ENCODE measurements at places on chromosomes 2 and 18. TPM values are rescaled to one million over a fixed set of nuclear protein-coding genes. Genes with fewer than 3 reads are reported as not detected.

GRCh38 chr18:58396966-58397365, 231.9 kb downstream of the ALPK2 start:
- H3K27me3 ChIP-seq: no peaks in the 10 kb centered on the region
- no peak overlapping the region for H3K27ac ChIP-seq
- no peak for DNase-seq
- H3K4me1 ChIP-seq: no peaks in the 10 kb centered on the region

GRCh38 chr2:121260370-121261154, 24.4 kb downstream of the TFCP2L1 start:
- no peaks in the 10 kb centered on the region for H3K27me3 ChIP-seq
- no peak for DNase-seq
- no peaks in the 10 kb centered on the region for H3K4me1 ChIP-seq

DNA sequence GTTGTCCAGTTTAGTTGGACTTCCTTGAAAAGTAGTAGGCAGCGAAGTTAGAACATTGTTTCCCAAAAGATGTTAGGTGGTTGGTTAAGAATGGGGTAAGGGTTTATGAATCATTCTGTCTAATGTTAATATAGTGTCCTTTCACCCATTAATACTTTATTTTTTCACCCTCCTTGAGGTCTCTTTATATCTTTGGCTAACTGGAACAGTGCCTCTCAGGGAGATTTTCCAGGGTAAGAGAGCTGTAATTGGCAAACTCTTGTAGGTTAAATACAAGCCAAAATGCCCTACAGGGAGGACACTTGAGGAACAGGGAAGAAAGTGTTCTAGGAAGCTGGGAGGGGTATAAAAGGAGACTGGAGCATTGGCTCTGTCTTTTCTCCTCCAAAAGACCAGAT, 22.3 kb downstream of the C18orf63 start:
- no peaks in the 10 kb centered on the region for H3K4me1 ChIP-seq
- no peaks in the 10 kb centered on the region for H3K36me3 ChIP-seq
- H3K27ac ChIP-seq: no peak overlapping the region

TTC39C gene
- 10.3 TPM for total RNA-seq

- no peak for DNase-seq
- H3K27ac ChIP-seq: peak overlapping the region; percentile 96
- no peaks in the 10 kb centered on the region for H3K4me1 ChIP-seq
- H3K36me3 ChIP-seq: no peaks in the 10 kb centered on the region
Measured at GRCh38 chr2:108535357-108535631, 1.0 kb downstream of the LIMS1 start.

- H3K4me1 ChIP-seq: no peaks in the 10 kb centered on the region
- no peaks in the 10 kb centered on the region for H3K36me3 ChIP-seq
- no peak overlapping the region for H3K27ac ChIP-seq
- no peak overlapping the region for H3K4me3 ChIP-seq
Measured at GRCh38 chr2:196244516-196244915, 73.1 kb upstream of the STK17B start.

DNA sequence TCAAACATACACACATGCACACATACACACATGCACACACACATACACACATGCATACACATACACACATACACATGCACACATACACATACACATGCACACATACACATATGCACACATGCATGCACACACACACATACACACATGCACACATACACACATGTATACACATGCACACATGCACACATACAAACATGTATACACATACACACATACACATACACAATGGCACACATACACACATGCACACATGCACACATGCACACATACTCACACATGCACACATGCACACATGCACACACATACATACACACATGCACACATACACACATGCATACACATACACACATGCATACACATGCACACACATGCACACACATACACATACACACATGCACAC, 137.2 kb downstream of the ACKR3 start:
- H3K27me3 ChIP-seq: no peaks in the 10 kb centered on the region
- peaks cover 8% of the 10 kb centered on the region for H3K4me1 ChIP-seq
- H3K36me3 ChIP-seq: no peaks in the 10 kb centered on the region

PARD3B gene
- 12.2 TPM for total RNA-seq

KIF5C gene
- total RNA-seq: 2.2 TPM

GRCh38 chr2:72713857-72714256, 112.0 kb downstream of the EXOC6B start:
- no peaks in the 10 kb centered on the region for H3K4me1 ChIP-seq
- H3K36me3 ChIP-seq: peaks cover 4% of the 10 kb centered on the region
- no peak for DNase-seq
- H3K27ac ChIP-seq: no peak overlapping the region
- no peaks in the 10 kb centered on the region for H3K27me3 ChIP-seq

ACADL gene
- 1.9 TPM for total RNA-seq

- H3K36me3 ChIP-seq: peaks cover 5% of the 10 kb centered on the region
- DNase-seq: no peak
- no peak overlapping the region for H3K27ac ChIP-seq
- no peak overlapping the region for H3K4me3 ChIP-seq
Measured at GRCh38 chr2:237352279-237352845, 61.6 kb downstream of the COL6A3 start.

DNA sequence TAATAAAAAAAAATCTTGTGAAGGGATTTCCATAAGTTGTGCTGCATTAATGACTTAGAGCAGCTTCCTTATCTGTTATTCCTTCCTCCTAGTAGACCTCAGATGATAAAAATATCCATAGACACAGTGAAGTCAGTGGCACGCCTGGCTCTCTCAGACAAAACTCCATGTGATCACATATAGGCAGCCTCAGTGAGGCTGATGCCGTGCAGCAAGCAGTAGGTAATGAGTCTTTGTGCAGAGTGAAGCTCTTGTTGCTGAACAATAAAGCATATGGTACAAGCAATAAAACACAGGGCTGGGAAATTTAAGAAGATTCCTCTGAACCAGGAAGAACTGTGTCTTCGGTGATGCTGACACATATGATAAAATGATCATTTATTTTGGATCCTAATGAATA, 102.7 kb downstream of the CSRNP3 start:
- H3K36me3 ChIP-seq: no peaks in the 10 kb centered on the region
- H3K27ac ChIP-seq: no peak overlapping the region

DNA sequence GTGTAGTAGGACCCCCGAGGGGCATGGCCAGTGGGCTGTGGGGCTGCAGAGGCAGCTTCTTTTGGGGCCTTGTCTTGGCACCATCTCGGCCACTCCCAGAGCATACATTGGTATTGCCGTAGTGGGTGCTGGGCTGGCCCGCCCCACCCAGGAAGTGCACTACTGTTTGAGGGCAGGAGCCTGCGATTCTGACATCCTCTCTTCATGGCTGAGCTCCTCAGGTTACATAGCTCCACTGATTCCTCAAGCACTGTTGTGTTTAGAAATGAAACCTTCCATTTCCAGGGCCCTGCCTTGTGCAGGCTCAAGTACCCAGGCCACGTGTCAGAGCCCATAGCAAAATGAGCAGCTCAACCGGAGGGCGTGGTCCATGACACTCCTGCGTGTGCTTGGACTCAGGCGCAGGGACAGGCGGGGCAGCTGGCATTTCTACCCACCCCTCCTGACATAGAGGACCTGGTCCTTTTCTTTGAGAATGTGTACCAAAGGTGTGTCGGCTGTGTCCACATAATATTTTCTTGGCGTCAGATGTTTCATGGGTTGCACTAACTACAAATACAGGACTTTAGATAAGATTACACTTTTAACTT, 67.9 kb downstream of the DGKD start:
- H3K27me3 ChIP-seq: no peaks in the 10 kb centered on the region
- H3K36me3 ChIP-seq: no peaks in the 10 kb centered on the region
- no peak overlapping the region for H3K4me3 ChIP-seq
- peak overlapping the region; percentile 93 for H3K27ac ChIP-seq
- H3K4me1 ChIP-seq: no peaks in the 10 kb centered on the region

HOXD4 gene
- not detected for total RNA-seq

DNA sequence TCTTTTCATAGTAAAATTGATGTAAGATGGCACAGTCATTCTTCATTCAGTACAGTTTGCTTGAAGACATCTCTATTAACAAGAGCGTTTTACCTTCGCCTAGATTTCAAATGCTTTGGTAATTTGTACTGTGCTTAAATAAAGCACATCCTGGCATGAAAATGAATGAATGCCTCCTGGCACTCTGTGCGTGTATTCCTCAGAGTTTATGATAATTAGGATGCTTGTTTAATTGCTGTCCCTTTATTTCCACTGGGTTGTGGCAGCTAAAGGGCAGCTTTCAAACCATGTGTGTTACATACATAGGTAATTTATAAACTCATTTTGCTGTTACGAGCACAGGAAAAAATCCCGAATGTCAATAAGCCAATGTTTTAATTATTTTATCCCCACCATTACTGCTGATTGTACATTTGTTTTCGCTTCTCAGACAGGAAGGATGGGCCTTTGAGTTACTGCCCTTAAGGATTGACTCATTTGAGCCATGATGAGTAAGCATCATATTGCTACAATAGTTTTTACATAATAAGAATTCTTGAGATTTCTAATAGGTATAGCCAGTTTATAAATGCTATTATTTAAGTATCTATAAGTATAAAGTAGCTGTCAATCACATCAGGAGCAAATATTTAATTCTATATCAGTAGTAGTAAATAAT, 516.5 kb downstream of the XIRP2 start:
- no peak for DNase-seq
- H3K27ac ChIP-seq: no peak overlapping the region
- H3K4me1 ChIP-seq: no peaks in the 10 kb centered on the region
- no peaks in the 10 kb centered on the region for H3K36me3 ChIP-seq

DNA sequence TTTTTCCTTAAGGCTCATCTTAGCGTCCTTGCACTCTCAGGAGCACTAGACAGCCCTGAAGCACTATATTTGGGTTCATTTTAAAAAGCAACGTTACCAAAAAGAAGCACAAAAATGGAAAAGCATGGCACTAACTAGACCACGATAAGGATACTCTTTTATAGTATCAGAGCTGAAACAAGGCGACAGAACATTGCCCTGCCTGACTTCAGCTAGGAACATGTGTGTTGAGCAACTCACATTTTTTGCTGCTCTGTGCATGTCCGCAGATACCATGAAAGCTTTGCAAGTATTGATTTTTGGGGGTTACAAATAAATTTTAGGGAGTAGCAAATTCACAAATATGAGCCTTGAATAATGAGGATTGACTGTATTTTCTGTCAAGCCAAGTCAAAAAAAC, 332.0 kb downstream of the PTPRM start:
- DNase-seq: no peak
- no peak overlapping the region for H3K4me3 ChIP-seq
- no peaks in the 10 kb centered on the region for H3K4me1 ChIP-seq
- no peak overlapping the region for H3K27ac ChIP-seq
- no peaks in the 10 kb centered on the region for H3K27me3 ChIP-seq

All from right atrium auricular region (tissue), 2 donors.